Left cardiac atrium (tissue), 4 donors: ENCODE measurements at places on chromosomes 4 and X.

DNA sequence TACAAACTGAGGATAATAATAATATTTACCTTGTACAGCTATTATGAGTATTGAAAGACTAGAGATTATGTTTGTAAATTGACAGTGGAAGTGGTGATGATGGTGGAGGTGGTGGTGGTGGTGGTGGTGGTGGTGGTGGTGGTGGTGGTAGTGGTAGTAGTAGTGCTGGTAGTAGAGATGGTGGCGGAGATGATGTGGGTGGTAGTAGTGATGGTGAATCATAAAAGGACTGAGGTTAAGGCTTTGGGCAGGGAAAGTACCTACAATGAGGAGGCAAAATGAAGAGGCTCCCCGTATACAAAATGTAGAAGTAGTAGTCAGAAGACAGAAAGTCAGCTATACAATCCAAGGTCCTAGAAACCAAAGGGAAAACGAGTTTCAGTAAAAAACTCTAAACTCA is 214.1 kb downstream of the BCOR start:
- DNase-seq: no peak

DNA sequence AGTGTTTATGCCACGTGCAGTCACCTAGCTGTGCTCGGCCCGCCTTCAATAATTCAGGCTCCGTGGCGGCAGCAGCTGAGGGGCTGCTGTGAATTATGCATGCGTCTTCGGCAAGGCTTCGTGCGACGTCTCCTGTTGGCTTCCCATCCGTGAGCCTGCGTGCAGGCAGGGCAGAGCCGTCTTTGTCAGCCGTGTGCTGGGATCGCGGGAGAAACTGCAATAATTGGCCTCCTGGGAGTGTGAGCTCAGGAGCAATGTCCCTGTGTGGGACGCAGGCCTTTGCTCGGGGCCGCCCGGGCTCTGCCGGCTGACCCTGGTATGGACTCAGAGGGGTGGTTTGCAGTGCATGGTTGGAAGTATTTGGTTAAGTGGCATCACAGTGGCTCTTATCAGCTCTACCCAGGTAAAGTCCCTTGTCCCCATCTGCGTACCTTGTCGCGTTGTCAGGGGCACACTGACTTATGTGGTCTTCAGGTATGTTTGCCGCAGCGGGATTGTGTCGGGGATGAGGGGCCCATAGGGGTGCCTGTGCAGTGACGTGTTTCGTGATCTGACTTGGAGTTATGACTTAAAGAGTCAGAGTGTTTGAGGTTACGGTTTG is 34.5 kb upstream of the HGFAC start:
- peak; percentile 12 for DNase-seq

DNA sequence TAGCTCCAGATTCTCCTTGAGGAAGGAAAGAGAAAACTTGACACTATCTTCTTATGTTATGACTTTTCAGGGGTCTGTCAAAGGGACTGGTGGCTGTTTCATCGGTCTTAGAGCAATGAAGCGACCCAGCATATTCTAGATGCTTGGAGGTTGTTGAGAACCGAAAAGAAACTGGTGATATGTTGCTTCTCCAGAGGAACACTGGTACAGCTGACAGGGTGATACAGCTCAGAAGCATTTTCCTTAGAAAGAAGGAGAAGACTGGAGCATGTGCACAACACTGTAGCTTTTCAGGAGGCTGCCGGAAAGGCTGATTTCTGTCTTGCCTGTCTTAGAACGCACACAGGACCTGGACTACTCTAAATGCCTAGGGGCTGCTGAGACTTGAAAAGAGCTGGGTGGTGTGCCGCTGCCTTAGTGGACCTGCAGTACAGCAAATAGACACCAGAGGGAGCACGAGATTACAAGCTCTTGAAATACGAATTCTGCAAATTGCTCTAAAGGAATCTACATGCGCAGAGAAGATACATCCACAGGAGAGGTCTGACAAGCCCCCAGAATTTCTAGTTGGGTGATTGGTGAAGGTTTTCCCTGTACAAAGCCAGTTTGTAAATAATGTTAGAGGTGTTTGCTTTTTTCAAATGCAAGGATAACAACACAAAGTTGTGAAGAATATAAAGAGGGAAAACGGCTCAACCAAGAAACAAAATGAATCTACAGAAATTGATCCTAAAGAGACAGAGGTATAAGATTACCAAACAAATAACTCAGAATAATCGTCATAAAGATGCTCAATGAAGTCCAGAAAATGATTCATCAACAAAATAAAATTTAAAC is 223.1 kb upstream of the DMD start:
- peak; percentile 42 for DNase-seq

DNA sequence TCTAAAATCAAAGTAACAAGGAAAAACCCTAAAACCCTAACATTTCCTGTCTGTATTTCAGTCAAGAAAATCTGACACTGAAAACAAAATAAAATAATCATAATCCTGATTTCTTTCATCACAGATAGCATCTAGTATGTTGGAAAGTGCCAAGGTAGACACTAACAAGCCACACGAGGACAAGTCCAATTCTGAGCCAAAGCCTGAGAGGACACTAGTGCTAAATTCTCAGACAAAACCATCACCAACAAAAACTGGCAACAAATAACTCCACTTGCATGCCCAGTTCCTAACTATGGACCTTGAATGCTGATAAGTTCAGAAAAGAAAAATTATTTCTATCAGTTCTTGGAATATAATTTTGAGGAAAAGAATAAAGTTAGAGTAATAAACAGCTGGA is 113.7 kb downstream of the MANBA start:
- DNase-seq: no peak

DNA sequence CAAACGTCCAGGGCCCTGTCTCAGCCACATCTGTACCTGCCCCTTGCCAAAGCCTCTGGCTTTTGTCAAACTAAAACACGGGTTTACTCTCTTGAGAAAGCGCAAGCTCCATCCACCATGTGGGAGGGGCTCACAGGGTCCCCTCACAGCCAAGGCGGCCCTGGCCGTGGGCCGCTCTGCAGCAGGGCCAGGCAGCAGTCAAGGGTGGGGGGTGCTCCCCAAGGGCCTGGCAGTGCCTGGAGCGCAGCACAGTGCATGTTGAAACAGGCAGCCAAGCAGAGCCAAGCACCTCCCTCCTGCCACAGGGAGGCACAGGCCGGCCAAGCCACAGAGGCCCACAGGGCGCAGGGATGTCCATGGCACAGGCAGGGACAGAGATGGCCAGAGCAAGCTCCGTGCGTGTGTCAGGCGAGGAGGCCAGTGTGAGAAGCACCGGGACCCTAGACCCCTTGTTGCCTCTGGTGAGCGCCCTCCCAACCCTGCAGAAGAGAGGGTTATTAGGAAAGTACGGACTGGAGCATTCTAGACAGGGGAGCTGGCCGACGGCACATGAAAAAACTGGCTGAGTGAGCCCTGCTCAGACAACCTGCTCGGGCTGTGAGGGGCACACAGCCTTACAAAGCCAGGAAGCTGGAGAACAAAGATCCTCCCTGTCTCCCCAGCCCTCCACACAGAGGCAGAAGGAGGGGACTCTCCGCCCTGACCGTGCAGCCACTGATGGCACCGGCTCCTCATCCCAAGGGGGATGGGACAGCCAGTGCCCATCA is 39.0 kb downstream of the FAM53A start:
- DNase-seq: peak; percentile 56
